ENCODE measurements at places on chromosomes 12 and 14.
A peak's percentile ranks its signal among the peaks of the same experiment; 100 is the strongest.

DNA sequence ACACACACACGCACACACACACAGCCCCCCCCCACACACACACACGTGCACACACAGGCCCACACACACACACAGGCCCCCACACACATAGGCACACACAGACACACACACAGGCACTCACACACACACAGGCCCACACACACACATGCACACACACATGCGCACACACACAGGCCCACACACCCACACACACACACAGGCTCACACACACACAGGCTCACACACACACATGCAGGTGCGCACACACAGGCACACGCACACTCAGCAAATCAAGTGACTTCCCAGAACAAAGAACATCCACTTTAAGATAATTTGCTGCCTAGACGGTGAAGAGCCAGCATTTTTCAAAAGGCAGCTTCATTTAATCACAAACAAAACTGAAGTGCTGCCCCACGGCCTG, 78.5 kb upstream of the FBRSL1 start:
- no peak for DNase-seq

- no peak for DNase-seq
Observed at GRCh38 chr12:12689647-12690300, 6.2 kb downstream of the GPR19 start.

DNA sequence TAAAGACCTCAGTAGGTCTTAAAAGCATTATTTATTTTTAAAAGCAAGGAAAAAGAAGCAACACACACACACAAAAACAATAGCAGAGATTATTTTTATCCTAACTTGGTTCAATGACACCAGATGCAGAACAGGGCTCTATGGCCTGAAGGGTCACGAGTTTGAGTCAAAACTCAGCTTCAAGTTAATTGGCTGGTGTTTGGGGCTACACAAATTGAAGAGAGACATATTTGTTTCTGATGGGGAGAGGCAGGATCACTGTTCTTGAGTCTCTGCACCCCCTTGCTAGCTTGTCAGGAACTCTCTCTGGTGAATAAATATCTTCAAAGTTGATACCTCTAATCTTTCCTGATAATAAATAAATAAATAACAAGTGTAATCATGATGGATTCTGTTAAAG, 466.1 kb downstream of the PRKD1 start:
- no peak for DNase-seq

DNA sequence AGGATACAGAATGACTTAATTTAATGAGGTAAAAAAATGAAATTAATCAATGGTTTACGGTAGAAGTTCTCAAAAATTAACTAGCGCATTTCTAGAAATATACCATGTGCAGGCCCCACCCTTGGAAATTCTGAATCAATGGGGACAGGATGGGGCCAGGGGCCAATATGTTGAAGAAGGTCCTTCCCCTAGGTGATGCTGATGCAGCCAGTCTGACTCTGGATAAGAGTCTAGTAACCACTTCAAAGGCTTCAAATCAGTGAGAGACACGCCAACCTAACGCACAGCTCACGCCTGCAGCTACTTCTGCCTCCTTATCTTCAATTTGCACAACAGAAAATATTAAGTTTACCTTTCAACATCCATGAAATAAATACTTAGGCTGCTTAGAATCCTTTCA, 14.9 kb downstream of the GIT2 start:
- DNase-seq, result no peak

DNA sequence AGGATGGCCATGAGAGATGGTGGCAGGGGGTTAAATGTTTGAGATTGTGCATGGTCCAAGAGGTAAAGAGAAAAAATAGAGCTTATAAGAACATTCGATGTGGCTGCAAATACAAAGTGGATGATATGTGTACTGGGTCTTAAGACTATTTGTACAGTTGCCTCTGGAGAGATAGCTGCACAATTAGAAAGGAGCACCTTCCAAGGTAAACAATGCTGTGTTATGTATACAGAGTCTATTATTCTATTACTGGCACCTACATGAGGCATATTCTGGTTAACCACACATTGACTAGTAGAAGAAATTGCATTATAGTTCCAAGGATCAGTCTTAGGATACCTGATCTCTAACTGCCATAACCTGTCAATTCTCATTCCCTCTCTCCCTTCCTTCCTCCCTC, 238.0 kb upstream of the FOXN3 start:
- DNase-seq, result no peak

- no peak for DNase-seq
Observed at GRCh38 chr14:22428700-22429291, 160.2 kb downstream of the DAD1 start.

DNA sequence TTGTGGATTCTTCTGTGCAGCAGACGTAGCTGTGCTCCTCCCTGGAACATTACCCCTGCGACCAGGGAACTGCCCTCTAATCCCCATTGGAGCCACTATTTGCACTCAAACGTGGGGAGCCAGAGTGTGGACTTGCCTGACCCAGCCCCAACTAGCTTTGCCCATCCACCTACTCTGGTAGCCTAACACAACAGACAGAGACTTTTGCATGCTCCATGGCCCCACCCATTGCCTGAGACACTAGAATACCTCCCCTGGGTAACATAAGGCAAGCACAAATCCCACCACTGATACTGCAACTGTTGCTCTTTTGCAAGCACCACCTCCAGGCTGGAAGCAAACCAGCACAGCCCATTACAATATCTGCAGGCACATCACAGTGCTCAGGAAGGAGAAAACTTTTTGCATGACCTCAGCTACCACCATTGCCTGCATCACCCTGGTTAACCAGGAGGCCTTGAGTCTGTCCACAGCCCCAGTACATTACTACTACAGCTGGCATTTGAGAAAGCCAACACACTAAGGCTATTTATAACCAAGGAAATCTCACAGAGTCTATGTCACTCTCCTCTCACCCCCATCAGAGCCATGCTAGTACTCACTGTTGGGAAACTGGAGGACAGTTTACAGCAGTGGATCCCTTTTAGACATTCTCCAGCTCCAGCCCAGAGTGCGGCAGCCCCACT, 15.0 kb downstream of the CEP128 start:
- DNase-seq, result no peak

DNA sequence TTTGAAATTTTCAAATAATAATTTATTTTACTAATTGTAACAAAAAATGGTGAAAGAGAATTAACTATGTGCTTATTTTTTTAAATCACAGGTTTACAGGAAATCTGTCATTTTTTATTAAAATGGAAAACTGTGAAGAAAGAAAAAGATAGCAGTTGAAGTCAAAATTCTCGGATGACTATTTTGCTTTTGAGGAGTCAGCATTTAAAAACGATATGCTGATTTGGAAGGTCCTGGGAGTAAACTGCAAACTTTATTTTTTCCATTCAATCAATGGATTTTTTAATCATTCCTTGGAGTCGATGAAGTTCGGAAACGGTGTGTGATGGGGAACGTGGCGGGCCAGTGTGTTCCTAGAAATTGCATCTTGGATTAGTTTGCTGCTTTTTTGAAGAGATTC, 258.9 kb upstream of the NAV3 start:
- no peak for DNase-seq

DNA sequence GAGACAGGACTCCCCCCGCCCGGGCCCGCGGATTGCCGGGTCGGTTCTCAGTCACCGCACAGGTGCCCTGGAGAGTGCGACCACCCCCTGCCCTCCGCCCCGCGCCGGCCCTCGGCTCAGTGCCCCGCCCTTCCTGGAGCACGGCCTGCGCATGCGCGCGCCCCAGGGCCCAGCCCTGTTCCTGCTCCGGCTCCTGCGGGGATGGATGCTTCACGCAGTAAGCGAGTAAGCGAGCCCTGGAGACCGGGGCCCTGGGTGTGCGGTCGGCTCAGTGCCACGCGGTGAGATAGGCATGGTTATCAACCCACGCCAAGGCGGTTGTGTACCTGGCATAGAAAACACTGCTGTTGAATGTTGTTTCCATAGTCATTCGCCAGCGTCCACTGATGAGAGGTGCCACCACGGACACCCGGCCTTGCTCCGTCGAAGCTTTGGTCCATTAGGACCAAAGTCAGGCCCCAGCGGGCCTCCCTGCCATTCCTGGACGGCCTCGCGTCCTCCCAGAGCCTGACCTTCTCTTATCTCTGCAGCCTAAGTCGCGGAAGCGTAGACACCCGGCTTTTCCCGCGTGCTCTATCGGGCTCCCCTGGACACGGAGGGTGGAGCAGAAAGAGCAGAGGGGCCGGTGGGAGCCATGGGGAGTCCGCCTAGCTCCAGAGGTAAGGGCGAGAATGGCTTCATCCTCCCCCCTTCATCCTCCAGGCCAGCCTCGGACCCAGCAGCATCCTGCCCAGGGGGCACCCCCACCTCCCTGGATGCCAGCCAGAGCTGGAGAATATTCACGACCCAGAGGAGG, 90.6 kb downstream of the PAPOLA start:
- peak; percentile 25 for DNase-seq

DNA sequence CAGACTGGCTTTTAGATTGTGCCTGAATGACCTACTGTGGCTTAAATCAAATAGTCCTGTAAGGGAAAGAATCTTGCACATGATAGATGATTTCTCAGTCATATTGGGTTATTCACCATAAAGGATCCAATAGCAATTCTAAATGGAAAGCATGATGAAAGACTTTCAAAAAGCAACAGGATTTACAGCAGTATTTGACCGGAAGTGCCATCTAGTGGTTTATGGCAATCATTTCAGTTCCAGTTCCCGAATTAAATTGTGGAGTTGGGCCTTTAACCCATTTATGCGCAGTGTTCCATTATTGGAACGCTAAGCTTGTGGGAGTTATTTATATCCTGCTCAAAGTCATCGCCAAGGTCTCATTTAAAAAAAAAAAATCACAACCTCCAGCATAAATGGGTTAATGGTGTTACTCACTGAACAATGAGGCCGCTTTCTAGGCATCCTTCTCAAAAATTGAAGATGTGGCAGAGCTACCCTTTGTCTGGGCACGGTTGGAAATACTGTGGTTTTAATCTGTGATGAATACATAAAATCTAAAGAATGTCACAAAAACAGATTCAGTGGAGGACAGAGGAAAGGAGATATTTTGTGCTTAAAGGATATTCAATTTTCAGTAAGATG, 60.8 kb upstream of the REP15 start:
- no peak for DNase-seq

DNA sequence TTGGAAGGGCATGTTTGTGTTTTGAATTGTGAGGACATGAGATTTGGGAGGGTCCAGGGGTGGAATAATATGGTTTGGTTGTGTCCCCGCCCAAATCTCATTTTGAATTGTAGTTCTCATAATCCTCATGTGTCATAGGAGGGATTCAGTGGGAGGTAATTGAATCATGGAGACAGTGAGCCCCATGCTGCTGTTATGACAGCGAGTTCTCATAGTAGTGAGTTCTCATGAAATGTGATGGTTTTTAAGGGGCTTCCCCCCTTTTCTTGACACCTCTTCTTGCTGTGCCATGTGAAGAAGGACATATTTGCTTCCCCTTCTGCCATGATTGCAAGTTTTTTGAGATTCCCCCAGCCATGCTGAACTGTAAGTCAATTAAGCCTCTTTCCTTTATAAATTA, 260.0 kb downstream of the DUSP6 start:
- no peak for DNase-seq

DNA sequence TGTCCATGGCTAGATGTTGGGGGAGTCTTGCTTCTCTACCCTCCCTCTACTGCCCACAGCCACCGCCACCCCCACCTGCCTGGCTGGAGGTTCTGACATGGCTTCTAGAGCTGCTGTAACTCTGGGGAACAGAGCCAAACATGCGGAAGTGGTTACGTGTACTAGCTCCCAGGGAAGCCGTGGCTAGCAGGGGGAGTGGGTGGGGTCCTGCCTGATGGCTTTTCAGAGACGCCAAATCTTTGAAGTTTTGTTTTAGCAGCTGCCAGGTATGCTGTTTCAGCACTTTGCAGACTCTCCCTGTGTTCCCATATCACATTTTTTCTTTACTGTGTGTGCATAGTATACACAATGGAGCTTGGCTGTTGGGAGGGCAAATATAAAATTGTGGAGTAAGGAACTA, 150.3 kb downstream of the TGFB3 start:
- no peak for DNase-seq

DNA sequence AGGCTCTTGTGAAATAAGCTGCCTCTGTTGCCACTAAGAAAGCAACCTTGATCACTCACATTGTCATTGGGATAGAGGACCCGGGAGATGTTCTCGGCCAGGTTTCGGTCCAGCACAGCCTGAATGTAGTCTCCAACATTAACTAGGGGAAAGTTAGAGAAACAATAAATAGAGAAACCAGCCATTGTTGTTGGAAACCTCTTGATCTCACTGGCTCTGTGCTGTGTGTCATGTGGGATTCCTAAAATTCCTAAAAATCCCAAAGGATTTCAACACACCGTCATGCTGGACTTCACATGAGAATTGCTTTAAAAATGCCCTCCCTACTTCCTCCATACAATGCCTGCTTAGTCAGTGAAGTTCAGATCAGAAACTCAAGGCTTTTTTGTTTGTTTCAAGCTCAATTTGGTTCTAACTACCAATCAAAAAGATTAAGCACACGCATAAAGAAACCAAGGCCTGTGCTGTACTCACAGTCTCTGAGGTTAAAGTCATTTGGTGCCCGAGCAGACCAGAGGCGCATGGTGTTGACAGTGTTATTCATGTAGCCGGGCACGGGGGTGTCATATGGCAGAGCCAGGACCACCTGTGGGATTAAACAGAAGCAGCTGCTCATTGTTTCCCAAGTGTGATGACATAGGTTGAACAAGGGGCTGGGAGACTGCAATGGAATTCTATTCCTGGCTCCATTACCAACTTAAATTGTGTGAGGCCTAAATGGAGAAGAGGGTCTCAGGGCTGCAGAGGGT, 23.6 kb downstream of the PYGL start:
- DNase-seq, result no peak

DNA sequence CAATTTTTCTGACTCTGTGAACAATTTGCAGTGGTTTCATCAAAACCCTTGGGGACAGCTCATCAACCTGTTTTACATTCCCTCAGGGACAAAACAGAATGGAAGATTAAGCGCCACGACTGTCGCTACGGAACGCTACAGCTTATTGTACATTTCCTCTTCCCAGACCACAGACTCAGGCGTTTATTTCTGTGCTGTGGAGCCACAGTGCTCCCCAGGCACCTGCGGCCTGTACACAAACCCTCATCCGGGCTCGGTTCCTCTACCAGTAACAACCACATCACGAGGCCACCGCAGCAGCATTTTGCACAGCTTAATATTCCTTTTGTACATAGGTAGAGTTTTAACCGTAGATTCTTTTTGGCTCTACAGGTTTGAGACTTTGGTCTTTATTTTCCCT, 397.4 kb upstream of the OR4E1 start:
- DNase-seq, result no peak

DNA sequence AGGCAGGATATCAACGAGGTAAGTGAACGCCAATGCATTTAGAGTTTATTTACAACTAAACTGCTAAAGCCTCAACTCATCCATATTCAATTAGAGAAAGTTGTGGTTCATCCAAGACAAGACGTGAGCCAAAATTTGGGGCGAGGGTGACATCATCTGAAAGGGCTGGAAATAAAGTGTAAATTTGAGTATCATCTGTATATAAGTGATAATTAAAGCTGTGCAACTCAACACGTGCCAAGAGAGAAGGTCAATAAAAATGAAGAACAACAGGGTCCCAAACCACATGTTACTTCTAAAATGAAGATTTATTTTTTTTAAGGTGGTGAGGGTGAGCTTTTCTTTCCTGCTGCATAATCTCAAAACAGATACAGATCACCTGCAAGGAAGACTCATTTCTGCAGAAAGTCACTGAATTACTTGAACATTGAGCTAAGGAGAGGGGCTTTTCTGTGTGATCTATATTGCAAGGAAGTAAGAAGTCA, 203.6 kb downstream of the EFCAB11 start:
- DNase-seq, result no peak
